ENCODE measurements at places on chromosomes 5 and 9.
A peak's percentile ranks its signal among the peaks of the same experiment; 100 is the strongest.

DNA sequence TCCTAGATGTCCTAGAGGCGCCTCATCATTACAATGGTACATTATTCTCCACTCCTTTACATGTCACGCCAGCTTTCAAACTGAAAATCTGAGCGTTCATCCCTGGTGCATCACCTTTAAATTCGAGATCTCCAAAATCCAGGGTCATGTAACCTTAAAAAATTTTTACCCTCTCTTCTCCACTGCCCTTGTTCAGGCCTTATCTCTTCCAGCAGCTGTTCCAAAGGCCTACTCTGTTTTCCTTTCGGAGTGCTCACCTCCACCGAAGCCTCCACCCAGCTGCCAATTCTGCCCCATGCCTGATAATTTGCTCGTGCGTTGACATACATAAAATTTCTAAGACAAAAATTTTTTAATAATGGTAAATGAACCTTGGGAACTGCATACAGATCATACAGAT, 950 bp upstream of the MSH3 start:
- DNase-seq, result no peak

DNA sequence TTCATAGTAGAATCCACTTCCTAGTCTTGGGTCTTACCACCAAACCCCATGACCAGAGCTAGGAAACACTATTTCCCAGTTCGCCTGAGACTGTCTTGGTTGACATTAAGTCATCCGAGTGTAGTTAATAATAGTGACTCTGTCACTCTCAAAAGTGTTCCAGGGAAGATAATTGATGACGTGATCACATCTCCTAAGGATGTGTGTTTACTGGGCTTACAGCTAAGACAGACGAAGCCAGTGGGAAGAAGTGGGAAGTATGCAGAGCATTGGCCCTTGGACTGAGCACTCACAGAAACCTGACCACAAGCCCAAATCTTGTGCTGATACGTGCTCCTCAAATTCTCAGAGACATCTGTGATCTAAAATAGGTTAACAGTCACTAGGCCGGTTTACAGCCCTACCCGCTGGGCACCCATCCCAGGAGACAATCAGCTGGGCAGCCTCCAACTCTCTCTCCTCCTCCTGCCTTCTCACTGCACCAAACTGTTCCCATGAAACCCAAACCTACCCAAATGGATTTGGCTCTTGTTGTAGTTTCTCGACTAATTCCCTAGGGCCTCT, 316.6 kb downstream of the TLE1 start:
- no peak for DNase-seq

GRCh38 chr5:19322716-19323485, 665.1 kb downstream of the CDH18 start:
- no peak for DNase-seq

DNA sequence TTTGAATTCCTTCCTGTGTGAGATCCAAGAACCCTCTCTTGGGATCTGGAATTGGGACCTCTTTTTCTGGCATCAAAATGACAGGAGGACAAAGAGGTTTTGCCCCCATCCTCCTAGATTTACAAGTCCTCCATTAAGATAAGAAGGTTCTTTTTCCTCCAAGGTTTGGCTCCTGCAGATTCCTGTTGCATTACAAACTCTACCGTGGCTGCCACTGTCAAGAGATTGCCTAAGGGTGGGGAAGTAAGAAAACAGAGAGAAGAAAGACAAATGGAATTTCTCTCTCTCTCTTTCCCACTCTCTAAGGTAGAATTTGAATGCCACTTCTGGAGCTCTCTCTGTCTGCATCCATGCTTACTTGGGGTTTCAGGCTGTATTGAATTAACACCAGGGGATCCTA, 12.0 kb upstream of the SVEP1 start:
- DNase-seq, result no peak

GRCh38 chr5:4405614-4406219, 734.4 kb upstream of the ADAMTS16 start:
- no peak for DNase-seq

DNA sequence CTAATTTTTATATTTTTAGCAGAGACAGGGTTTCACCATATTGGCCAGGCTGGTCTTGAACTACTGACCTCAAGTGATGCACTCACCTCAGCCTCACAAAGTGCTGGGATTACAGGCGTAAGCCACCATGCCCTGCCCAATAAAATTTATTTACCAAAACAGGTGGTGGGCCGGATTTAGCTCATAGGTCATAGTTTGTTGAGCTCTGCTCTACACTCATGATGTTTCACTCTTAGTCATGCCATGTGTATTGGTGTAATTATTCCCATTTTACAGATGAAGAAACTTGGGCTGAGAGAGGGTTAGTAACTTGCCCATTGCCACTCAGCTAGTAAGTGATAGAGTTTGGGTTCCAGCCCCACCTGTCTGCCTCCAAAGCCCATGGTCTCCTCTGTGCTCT, 93.1 kb upstream of the WWC1 start:
- DNase-seq, result no peak

GRCh38 chr5:60958712-60959111, 13.7 kb downstream of the NDUFAF2 start:
- no peak for DNase-seq

DNA sequence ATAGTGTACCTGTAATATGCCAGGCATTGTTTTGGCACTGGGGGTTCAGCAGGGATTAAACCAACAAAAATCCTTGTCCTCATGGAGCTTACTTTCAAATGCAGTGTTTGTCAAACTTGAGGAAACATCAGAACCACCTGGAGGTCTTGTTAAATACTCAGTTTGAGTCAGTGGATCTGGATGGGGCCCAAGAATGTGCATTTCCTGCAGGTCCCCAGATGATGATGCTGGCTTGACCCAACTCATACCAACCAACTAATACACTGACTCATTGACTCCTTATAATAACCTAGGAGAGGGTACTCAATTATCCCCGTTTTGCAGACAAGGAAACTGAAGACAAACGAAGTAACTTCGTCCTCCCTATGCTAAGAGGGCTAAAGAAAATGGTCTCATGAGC, 11.3 kb downstream of the WWC1 start:
- no peak for DNase-seq

DNA sequence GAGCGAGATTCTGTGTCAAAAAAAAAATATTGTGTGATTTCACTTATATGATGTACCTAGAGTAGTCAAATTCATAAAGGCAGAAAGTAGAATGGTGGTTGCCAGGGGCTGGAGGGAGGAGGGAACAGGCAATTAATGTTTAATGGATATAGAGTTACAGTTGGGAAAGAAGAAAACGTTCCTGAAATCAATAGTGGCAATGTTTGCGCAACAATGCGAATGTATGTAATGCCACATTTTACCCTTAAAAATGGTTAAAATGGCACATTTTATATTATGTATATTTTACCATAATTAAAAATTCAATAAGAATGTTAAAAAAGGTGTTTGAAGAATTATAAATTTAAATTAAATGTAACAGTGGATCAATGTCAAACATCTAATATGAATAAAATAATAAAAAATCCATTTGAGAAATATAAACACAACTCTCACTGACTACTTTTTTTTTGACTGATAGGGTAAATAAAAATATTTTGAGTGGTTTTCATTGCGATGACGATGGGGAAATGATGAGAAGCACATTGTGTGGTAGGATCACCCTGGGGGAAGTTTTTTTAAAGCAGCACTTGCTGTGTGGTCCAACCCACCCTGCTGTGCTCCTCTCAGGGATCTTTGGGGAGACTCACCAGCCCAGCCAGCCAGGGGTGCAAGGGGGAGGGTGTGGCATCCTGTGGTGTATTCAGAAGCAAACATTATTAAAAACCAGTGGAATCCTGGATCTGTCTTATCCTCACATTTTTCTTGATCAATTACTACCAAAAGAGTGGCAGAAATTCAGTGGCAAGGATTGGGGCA, 4.3 kb downstream of the FYB1 start:
- DNase-seq, result no peak

- no peak for DNase-seq
Observed at GRCh38 chr9:114033397-114034103, 44.5 kb downstream of the AMBP start.

- DNase-seq, result no peak
Observed at GRCh38 chr9:98085058-98085457, 28.5 kb downstream of the NANS start.

- peak; percentile 47 for DNase-seq
Observed at GRCh38 chr9:92138157-92138959, 23.1 kb upstream of the SPTLC1 start.

DNA sequence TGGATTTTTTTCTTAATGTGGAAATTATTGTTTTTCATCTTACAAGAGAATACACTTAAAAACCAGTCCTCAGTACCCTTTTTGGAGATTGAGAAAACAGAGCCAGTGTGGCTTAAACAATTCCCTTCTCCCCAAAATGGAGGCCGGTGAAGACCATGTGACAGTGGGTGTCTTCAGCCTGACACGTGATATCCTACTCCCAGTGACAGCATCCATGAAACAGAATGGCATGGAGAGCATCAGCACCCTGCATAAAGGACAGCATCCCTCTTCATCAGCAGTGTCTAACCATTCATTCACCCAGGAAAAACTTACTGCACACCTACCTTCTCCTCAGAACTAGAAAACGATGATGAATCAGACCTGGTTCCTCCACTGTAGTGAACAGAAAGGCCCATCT, 103.4 kb upstream of the RAI14 start:
- DNase-seq, result no peak

- no peak for DNase-seq
Observed at GRCh38 chr5:120101771-120102170, 362.3 kb upstream of the PRR16 start.

DNA sequence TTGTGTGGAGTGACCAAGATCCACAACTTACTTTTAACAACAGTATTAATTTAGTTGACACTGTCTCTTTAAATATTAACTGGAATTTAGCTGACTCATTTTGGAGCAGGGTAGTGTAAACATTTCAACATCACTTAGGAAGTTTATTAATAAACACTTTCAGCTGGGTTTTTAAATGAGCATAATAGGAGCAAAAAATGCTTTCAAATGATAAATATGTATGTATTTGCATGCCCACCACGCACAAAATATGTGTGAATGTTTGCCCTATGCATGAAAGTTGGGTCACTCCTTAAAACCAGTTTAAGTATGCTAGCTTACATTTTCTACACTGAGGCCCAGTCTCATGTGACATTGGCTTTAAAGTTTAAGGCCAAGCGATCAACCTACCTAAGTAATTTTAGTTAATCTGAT, 2.9 kb downstream of the ZFAND5 start:
- no peak for DNase-seq

- no peak for DNase-seq
Observed at GRCh38 chr5:107958432-107958831, 287.7 kb upstream of the EFNA5 start.

DNA sequence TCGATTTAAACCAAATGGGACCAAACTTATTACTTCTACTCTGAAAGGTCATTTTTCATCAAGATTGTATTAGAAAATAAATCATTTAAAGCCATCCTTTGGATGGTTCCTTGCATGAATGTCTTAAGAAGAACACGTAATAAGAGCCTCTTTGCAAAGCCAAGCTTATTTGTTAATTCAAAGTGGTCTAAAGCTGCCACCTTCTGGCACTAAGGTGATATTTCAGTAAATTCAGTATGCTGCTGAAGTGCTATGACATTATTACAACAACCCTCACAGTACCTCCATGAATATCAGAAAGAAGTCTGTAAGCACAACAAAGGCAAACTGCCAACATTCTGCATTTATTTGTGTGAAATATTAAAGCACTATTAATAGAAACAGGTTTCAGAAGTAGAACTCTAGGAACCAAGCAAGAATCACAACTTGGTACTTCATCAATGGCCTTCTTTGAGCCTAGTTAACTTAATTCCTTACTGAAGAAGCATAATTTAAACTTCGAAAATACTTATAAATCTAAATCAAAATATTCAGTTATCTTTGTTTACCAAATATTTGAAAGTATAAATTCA, 53.1 kb upstream of the TYRP1 start:
- no peak for DNase-seq

DNA sequence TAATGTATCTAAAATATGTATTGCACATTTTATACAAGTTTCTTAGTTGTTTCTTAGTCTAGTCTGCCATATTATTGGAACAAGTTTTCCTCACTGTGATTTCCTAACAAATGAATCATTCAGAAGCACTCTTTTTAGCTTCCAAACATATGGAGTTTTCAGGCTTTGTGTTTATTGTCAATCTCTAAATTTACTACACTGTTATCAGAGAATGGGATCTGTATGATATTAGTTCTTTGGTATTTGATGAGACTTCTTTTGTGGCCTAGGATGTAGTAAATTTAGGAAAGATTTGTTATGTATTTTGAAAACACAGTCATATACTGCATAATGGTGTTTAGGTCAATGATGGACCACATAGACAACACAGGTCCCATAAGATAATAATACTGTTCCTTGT, 25.7 kb downstream of the SREK1IP1 start:
- no peak for DNase-seq

- DNase-seq, result no peak
Observed at GRCh38 chr5:75049456-75050351, 2.7 kb downstream of the GCNT4 start.

- no peak for DNase-seq
Observed at GRCh38 chr9:134591082-134591571, 50.5 kb upstream of the COL5A1 start.

GRCh38 chr5:139649082-139649991, 1.2 kb downstream of the CXXC5 start:
- DNase-seq, result no peak

GRCh38 chr5:139276426-139276825, 17.1 kb upstream of the MATR3 start:
- no peak for DNase-seq

GRCh38 chr9:36463467-36463866, 63.4 kb upstream of the RNF38 start:
- DNase-seq, result no peak

DNA sequence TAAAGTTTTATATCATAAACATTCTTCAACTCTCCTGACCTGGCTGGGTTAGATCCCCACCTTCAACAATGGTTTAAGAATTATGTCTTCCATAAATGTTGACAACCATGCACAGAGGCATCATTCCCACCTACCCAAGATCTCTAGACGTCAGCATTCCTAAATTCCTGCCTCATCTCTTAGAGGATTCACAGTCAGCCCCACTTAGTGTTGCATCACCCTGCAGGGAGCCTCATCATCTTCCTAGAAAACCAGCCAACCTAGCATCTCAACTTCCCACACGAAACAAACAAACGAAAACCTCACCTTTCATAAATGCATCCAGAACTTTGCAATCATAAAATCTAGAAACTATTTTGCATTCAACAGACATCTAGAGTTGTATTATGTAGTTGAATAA, 816.1 kb upstream of the C9orf72 start:
- DNase-seq, result no peak

All from stimulated activated CD4-positive, alpha-beta T cell treated with anti-CD3 and anti-CD28 coated beads, TNF-alpha, amount 100 ng/mL, for 1 hour (primary cell).